Smooth muscle cell of bladder (primary cell): ENCODE measurements at places on chromosomes 7 and 10. TPM values are rescaled to one million over a fixed set of nuclear protein-coding genes. Genes with fewer than 3 reads are reported as not detected.

The AEBP1 gene
- 15.5 and 53.1 TPM in 2 replicates for total RNA-seq

The FAM25A gene
- total RNA-seq: not detected in 2 replicates

The SUN3 gene
- total RNA-seq: not detected in 2 replicates

The FAM241B gene
- total RNA-seq: 0.46 TPM in 1 of 2 replicates, not detected in the other

The SDHAF3 gene
- total RNA-seq: 4.0 and 6.7 TPM in 2 replicates

The GTF2IRD1 gene
- 8.5 and 9.9 TPM in 2 replicates for total RNA-seq

The HYAL4 gene
- not detected in 2 replicates for total RNA-seq

The GARIN1A gene
- 0.43 and 0.83 TPM in 2 replicates for total RNA-seq

The PCGF6 gene
- total RNA-seq: 10.0 and 13.5 TPM in 2 replicates

The UTF1 gene
- not detected in 2 replicates for total RNA-seq

The CPN1 gene
- total RNA-seq: not detected in 2 replicates

The HOXA11 gene
- total RNA-seq: 8.5 and 9.6 TPM in 2 replicates
